T-helper 2 cell treated with Interferon-gamma antibody and Interleukin-4, amounts not matched to agents 5 μg/mL and 100 μg/mL, for 36 hours (primary cell): ENCODE measurements at places on chromosomes 3 and 15.

DNA sequence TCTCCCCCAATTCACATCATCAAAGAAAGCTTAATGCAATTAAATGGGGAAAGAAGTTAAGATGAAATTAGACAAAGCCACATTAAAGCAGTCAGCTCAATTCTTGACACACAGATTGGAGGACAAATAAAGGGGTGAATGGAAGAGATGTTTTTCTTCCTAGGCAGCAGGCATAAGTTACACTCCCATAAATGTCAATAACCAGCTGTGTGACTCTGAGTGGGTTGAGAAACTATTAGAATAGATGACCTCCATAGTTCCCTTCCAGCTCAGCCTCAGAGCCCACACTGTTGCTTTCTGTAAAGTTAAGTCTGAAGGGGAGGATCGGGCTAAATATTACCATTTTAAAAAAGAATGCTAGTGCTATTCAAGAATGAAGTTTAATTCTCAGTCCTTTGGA, 71.0 kb downstream of the THBS1 start:
- H3K36me3 ChIP-seq = no peaks in the 10 kb centered on the region
- no peak for DNase-seq
- peaks cover 23% of the 10 kb centered on the region for H3K27me3 ChIP-seq
- H3K4me1 ChIP-seq = peaks cover under 1% of the 10 kb centered on the region
- H3K4me3 ChIP-seq = no peak overlapping the region

- H3K27ac ChIP-seq = no peak overlapping the region
- no peak for DNase-seq
- peaks cover 23% of the 10 kb centered on the region for H3K4me1 ChIP-seq
- H3K27me3 ChIP-seq = peaks cover 9% of the 10 kb centered on the region
- no peaks in the 10 kb centered on the region for H3K36me3 ChIP-seq
- H3K4me3 ChIP-seq = no peak overlapping the region
Measured at GRCh38 chr15:57769266-57769665, 62.8 kb downstream of the POLR2M start.

- H3K27ac ChIP-seq = no peak overlapping the region
- DNase-seq = no peak
- peaks cover 15% of the 10 kb centered on the region for H3K4me1 ChIP-seq
- H3K4me3 ChIP-seq = no peak overlapping the region
- H3K36me3 ChIP-seq = peaks cover 10% of the 10 kb centered on the region
Measured at GRCh38 chr3:71407823-71408222, 175.7 kb downstream of the FOXP1 start.

DNA sequence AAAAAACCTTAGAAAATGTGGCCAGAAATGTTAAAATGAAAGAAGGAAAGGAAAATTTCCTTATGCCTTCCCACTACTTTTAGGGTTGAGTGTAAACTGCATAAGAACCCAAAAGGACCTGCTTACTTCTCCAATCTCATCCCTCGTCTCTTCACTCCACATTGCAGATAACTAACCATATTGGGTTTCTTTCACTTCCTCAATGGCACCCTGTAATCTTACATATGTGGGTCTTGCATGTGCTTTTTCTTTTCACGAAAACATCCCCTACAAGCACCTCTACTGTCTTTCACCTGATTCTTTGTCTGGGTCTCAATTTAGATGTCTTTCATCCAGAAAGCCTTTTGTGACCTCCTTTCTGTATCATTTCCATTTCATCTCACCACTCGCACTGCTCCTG, 23.1 kb downstream of the EOMES start:
- no peak for DNase-seq
- H3K27me3 ChIP-seq = peaks cover 13% of the 10 kb centered on the region
- no peaks in the 10 kb centered on the region for H3K36me3 ChIP-seq
- H3K4me3 ChIP-seq = no peak overlapping the region
